Activated CD4-positive, CD25-positive, alpha-beta regulatory T cell (primary cell): ENCODE measurements at places on chromosomes 2 and 18.

DNA sequence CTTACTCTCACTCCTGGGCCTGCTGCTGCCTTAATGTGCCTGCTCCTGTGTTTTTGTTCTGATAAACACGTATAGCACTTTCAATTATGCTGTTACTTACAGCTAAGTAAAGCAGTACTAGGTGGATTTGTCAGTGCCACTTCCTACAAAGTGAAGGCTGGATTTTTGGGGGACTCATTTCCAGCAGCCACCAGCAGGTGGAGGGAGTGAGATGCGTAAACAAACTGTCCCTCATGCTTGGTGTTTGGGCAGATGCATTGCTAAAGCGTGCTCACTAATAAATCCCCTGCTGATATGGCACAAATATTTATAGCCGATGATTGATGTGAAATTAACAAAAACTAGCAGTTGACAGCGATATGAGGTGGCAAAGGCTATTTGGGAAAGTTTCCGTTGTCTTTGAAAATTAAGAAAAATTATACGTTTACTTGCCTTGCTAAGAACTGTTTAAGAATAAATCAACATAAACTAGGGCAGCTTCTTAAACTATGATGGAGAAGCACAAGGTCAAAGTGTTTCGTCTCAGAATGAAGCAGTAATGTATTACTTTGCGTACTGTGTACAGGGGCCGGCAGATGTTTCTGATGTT, 101.7 kb downstream of the AGAP1 start:
- no peak for DNase-seq

GRCh38 chr2:85470850-85471800, 52.6 kb downstream of the SH2D6 start:
- no peak for DNase-seq

DNA sequence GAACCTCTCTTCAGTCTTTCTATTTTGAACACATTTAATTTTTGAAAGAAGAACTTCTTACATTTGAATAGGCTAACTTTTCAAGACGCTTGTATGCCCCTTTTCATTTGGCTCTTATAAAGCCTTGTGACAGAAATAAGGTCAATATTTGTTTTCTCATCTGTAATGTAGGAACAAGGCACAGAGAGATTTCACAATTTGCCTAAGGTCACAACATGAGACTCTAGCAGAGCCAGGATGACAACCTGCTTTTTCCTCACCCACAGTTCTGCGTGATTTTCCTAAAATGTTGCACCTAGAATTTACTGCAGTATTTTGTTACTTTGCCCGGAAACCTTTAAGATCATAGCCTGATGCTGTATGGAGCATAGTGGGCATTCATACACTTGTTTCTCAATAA, 67.4 kb downstream of the TXNL1 start:
- DNase-seq, result no peak

DNA sequence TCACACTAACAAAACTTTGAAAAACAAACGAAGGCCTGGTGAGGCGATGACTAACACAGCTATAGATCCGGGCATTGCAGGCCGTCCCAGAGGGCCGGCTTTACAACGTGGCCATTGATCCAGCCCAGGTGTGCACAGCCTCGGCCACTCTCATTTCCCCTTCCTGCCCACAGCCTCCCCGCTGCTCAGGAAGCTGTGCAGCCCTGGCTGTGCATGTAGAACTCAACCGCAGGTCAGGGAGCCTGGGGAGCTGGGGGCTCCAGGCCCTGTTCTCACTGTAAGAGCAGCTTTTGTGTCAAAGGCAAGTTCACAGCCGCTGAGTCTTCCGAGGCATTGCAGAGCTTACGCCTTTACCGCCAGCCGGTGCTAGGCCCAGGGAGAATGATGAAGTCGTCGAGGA, 87.2 kb downstream of the LONRF2 start:
- no peak for DNase-seq
